Activated CD4-positive, alpha-beta T cell treated with anti-CD3 and anti-CD28 coated beads, Interleukin-2, amount 50 U/mL, for 1 hour (primary cell): ENCODE measurements at places on chromosomes 7 and 10.
A peak's percentile ranks its signal among the peaks of the same experiment; 100 is the strongest.

DNA sequence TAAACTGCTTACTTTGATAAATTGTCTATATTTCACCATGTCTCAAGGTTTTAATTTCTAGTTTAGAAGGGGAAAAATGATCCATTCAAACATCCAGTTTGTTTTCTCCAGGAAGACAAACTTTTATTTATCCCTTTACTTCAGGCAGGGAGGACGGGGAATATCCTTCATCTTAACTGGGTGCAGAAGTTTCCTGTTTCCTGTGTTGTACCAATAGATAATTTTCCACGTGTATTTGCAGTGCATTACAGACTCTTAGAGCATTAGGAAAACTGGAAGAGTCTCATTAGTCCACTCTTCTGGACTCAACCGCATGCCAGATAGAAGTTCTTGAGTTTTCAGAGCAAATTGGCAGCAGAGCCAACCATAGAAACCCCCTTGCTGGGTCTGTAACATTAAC lies 39.4 kb upstream of the PIP4K2A start:
- DNase-seq: no peak

DNA sequence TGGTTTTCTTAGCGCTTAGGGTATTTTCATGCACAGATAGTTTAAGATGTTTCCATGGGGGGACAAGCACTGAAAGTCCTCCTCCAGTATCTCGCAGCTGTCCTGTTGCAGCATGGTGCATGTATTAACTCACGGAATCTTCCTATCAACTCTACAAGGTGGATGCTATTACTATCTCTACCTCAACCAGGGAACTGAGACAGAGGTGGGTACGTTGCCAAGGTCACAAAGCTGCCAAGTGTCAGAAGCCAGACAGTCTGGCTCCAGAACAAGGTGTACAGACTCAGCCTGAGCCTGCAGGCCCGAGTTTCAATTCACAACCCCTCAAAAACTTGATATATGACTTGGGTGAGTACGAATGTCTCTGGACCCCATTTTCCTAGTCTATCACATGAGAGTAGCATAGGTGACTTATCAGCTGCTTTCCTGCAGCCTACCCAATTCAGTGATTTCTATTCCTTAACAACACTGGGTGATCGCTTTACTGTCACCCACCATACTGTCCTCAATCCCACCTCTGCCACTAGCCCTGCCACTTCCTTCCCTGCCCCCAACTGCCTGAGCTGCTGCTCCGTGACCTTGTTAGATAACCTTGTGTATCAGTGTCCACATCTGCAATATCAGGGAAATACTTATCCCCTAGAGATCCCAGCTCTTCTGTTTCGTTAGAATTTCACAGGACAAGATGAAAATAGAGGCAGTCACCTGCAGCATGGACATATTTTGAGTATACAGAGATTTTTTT lies 92.1 kb downstream of the ABCC2 start:
- no peak for DNase-seq

GRCh38 chr7:92769844-92770243 lies 66.5 kb downstream of the CDK6 start:
- DNase-seq: no peak

GRCh38 chr10:43196131-43196980 lies 58.1 kb downstream of the CSGALNACT2 start:
- DNase-seq: no peak

DNA sequence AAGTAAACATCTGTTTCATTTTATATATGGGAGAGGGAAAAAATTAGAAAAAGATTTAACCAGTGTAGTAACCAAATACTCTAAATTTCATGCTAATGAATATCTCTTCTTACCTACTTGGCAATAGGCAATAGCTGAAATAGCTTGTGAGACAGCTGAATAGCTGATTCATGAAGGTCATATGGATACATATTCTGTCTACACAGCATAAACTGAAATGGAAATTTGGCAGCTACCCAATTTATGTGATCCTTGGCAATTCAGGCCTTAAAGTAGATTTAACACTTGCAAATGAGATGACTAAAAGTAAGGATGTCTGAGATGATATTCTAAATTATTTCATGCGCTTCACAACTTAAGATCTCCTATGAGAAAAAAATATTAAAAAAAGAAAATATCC lies 261.2 kb upstream of the SEMA3A start:
- no peak for DNase-seq

GRCh38 chr10:125549653-125550052 lies 133.3 kb downstream of the TEX36 start:
- DNase-seq: no peak

DNA sequence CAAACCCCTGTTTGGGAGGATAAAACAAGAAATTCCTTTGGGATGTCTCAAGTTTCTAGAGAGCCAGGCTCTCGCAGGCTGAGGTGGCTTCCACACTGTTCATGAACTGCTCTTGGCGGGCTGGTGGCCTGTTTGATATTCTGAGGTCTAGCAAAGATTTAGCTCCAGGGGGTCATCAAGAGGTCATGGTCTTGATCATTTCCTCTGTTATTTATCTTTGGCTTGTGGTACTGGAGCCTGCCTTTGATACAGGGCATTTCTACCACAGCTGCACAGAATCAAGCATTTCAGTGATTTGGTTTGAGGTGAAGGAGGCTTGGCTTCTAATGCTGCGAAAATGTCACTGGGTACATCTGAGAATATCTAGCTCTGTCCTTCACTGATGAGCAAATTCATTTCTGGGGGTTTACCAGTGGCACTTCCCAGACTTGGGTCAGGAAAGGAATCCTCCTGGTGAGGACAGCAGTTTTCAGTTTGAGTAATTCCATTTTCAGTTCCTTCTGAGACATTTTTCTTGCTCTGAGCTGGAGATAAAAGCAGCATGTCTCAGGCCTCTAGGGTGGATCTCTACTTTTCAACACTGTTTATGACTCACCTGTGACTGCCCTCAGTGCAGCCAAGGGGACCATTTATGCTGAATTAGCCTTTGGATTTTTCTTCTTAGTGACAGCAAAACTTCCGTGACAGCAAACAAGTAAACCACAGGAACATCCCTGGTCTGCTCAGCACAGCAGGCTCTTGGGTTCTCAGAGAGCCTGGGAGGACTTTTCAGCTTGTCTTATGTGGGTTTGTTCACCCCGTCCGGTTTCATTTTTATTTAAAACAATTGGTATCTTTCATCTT lies 312.0 kb downstream of the RNLS start:
- peak; percentile 21 for DNase-seq

GRCh38 chr7:132078891-132079735 lies 497.2 kb downstream of the PLXNA4 start:
- no peak for DNase-seq

DNA sequence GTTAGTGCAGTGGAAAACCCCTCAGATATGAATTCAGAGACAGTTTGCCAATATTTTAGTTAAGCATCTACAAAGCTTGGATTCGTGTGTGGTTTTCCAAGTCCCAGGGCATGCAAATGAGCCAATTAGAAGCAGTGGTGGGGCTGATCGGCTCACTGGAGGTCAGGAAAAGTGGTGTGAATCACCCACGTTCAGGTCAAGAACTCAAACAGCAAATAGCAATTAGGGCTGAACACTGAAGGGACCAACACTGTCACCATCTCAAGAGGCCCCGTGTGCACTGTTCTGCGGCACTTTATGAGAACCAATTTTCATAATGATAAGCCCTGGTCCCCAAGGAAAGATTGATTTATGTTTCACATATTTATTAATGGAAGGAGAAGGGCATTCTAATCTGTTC lies 68.9 kb downstream of the ADARB2 start:
- no peak for DNase-seq

GRCh38 chr10:7359954-7360353 lies 50.9 kb downstream of the SFMBT2 start:
- DNase-seq: no peak

GRCh38 chr10:37667736-37668135 lies 189.7 kb downstream of the ZNF248 start:
- no peak for DNase-seq

- DNase-seq: no peak
These were observed 449.0 kb downstream of the ETV1 start for GRCh38 chr7:13540429-13540828.

DNA sequence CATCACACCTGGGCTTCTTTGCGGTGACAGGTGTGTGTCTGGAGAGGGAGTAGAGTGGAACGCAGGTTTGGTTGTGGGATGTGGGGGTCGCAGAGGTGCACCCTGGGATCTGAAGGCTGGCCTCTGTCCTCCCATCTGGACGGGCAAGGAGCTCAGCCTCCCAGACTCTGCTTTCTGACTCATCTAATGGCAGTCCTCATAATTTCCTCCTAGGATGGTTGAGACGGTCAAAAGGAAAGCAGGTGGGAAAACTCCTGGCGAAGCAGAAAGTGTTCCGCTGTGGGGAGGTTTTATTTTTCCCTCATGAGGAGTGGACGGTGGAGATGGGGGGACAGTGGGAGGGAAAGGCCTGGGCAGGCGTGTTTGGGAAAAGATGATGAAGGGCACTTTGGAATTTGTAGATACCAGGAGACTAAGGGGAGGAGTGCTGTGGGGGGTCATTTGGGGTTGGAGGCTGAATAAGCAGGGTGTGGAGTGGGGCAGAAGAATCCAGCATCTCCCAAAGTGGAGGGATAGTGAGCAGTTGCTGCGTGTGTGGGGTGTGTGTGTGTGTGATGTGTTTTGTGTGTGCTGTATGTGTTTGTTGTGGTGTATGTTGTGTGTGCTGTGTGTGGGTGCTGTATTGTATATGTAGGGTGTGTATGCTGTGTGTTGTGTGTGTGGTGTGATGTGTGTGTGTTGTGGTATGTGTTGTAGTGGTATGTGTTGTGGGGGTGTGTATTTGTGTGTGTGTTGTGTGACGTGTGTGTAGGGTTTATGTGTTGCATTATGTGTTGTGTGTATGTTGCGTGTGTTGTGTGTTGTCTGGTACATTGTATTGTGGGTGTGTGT lies 97.2 kb upstream of the PODXL start:
- DNase-seq: no peak

DNA sequence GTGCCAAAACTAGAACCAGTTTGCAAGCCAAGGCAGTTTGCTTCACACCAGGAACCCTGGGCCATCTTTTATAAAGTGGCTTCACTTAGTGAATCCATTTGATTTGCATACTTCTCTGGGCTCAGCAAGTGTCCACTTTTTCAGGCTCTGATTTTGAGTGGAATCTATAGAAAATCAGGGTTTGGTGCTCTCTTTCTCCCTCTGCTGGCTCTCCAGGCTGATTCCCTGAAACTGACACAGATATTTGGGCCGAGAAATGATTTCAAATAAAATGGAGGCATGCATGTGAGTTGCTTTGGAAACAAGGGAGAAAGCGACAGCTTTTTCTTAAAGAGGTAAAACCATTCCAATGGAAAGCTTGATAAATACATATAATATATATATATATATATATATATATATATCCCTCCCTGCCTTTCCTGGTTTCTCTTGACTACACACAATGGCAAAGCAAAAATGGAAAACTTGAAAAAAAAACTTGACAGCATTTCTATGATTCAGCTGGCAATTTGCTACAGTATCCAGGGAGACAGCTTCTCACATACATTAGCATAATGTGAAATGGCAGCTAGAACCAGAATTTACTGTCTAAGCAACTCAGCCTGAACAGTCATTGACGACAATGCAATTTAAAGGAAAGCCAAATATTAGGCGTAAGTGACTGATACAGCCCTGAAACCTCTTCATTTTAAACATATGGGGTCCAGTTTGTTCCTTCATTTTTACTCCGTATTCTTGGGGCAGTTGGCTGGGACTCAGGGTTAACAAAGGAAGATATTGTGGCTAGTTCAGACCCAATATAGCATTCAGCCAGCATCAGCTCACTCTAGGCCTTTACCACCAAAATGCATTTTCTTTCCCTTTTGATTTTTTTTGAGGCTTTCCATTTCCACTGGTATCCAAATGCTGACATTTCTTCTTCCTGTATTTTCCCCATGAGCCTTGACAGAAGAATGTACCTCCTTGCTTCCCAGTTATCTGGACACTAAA lies 188.5 kb downstream of the TMEM178B start:
- no peak for DNase-seq

DNA sequence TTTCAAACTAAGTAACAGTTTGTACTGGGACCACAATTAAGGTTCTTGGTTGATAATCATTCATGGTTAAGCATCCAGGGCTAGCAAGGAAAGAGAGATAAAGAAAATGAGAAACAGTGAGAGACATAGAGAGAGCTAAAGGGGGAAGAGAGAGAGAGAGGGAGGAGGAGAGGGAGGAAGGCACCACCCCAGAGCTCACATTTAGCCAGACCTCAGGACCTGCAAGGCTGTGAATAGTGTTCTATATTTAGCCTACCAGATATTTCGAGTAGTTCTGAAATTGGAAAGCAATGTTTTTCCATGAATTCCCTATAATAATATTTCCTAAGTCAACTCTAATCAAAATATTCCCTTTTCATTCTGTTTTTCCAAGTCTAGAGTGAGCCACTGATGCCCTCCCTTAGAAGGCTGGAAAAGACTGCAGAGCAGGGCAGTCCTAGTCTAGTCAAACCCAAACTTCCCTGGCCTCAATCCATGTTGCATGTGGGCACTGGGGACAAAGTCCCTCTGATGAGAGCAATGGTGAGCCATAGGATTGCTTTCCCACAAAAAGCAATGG lies 119.4 kb upstream of the INHBA start:
- no peak for DNase-seq

DNA sequence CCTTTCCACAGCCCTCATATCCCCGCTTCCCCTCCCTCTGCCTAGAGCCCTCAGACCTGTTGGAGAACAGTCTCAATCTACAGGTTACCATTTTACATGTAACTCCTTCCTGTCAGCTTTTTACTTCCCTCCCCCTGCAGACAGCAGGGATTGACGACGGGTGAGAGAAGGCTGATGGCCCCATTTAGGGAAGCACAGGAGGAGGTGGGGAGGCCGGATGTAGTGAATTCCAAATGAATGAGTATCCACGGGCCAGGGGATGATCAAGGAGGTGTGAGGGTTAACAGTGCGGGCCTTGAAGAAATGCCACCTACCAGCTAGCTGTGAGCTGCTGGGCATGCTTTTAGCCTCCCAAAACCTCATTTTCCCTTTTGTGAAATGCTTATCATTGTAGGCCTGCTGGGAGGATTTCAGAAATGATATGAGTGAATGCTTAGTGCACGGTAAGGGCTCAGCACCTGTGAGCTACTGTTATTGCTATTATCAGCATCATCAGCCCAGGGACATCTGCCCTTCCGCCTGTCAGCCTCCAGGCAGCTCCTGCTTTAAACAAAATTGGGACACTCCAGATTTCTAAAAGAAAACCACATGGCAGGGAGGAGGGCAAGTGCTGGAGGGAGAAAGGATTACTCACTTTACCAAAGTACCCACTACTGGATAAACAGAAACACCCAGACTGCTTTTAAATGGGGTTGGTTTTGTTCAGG lies 6.5 kb upstream of the NANOS1 start:
- no peak for DNase-seq

GRCh38 chr10:21387868-21388267 lies 137.6 kb downstream of the SKIDA1 start:
- DNase-seq: no peak
